ENCODE measurements at places on chromosomes 4 and X.

DNA sequence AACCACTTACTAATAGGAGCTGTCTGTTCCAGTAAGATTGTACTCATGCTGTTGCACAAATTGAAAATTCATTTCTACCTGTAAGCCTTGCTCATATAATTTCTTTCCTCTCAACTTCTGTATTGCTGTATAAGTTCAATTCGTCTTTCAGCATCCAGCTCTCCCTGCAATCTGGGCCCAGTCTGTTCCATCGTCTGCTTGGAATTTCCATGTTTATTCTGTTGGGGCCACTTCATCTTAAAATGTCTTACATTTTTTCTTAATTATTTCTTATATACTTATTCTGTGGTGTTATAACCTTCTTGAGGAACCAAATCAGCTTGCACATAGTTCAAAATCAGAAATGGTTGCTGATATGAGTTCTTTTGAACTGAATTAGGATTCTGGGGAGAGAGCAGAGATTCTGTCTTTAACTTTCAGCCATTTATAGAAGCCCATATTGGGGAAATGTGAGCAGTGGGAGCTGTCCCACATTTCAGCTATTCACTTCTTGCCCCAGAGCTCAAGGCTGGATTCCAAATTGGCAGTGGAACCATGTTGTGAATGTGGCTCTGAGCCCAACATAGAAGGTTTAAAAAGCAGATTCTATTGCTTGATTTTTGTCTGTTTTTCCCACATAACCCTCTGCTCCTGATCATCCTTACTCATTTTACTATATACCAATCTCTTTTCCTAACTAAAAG lies 291.9 kb downstream of the BMPR1B start:
- no peak for DNase-seq

DNA sequence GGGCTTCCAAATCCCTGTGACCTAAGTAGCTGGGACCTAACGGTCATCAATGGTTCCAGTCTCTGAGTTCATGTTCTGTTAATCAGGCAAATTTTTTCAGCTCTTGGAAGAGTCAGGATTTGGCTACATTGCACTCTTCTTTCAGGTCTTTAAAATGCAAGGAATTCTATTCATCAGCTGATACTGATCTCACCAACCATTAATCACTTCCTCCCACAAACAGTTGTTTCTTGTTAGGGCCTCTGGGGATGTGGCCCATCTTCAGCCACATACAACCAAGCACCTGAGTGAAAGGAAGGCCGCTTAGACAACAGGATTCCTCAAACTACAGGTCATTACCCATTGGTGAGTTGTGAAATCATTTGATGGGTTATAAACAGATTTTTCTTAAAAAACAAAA lies 71.7 kb downstream of the FANCB start:
- DNase-seq, result peak; percentile 45

- DNase-seq, result no peak
These were observed 120.2 kb downstream of the KLHL13 start for GRCh38 chrX:117996408-117996807.

DNA sequence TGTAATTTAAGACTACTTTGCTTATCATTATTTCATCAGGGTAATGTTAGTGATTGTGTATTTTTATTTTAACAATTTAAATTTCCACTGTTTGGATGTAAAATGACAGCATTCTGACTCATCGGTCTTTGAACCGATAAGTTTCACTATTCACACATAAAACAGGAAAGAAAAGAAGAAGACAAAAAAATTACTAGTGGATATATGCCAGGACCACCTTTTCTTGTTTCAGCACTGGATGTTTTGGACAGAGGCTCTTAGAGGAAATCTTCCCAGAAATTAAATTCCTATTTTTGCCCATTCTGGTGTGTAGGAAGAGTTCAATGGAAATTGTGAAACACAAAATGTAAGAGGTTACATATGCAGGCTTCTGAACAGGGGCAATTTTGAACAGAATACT lies 57.4 kb downstream of the VEGFC start:
- peak; percentile 73 for DNase-seq

- peak; percentile 83 for DNase-seq
These were observed 12.4 kb downstream of the EPGN start for GRCh38 chr4:74320559-74321118.

GRCh38 chr4:2070421-2071251 lies 11.5 kb downstream of the NAT8L start:
- DNase-seq, result no peak

DNA sequence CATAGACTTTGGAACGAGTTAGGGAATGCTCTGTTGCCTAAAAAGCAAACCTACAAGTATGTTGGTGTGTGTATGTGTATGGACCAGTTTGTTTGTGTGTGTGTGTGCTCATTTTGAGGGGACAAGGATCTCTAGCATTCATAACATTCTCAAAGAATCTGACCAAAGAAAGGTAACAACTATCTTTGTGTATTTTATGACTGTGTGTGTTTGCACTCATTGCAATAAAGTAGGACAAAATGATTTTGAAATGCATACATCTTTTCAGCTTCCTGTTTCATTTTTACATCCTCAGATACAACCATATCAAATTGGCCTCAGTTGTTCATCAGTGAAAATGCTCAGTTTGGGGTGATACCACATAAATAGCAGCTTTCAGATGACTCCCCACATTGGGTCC lies 8.3 kb upstream of the XK start:
- DNase-seq, result no peak

- peak; percentile 76 for DNase-seq
These were observed 6.0 kb downstream of the P2RY4 start for GRCh38 chrX:70254063-70254400.

- DNase-seq, result no peak
These were observed 38.2 kb downstream of the CHST7 start for GRCh38 chrX:46611658-46612362.

- DNase-seq, result peak; percentile 45
These were observed 193.6 kb downstream of the FBXW7 start for GRCh38 chr4:152342293-152342692.

DNA sequence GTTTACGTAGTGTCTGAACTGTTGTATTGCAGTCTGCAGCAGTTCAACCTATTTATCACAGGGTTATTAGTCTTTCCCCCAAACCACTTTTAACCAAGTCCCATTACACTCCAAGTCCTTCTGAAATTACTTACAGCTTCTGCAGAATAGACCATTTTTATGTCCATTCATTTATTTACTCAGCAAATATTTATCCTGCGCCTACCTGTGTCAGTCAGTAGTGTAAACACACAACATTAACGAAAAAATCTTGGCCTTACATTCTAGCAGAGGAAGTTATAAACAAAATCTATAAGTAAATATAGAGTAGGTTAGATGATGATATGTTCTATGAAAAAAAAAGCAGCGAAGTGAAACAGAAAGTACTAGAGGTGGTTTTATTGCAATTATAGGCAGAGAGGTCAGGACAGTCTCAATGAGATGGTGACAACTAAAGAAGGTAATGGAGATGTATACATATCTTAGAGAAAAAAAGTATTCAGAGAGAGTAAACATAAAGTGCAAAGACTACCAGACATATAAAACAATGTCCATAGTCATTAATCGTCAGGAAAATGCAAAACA lies 534.7 kb downstream of the KCNIP4 start:
- no peak for DNase-seq

GRCh38 chr4:48483006-48483776 lies at the start of gene SLC10A4:
Gene SLC10A4 (plus strand): TSS chr4:48483343. CDS start chr4:48483562, 219 bp downstream.
- DNase-seq, result no peak

- peak; percentile 47 for DNase-seq
These were observed 45.8 kb downstream of the HDAC8 start for GRCh38 chrX:72526534-72527508.

GRCh38 chr4:104750008-104750407 lies 255.3 kb upstream of the CXXC4 start:
- no peak for DNase-seq

GRCh38 chr4:137901114-137901513 lies 341.0 kb downstream of the SLC7A11 start:
- no peak for DNase-seq

Data from HT1080 (cell line).